Omental fat pad (tissue), 4 donors: ENCODE measurements at places on chromosomes 1 and 21.

GRCh38 chr1:56712150-56712549, 67.0 kb downstream of the PRKAA2 start:
- no peak for DNase-seq

- no peak for DNase-seq
These were observed 121.1 kb upstream of the ADAR start for GRCh38 chr1:154729031-154729442.

- DNase-seq = no peak
These were observed 32.5 kb upstream of the SLAMF9 start for GRCh38 chr1:159986531-159986930.

DNA sequence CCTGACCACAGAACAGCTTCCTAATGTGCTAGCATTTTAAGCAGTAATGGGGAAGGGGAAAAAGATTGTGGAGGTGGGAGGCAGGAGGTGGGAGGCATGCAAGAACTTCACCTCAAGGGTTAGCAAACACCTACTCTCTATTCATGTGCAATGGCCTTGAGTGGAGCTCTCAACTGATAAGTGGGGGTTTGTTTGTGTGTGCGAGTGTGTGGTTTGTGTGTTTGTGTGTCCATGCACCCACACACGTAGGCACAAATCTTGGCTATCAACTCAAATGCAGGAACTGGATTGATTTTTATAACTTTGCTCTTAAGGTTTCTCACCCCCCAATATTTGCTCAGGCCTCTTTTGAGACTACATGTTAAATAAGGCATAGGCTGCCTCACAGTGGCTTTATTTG, 78.6 kb downstream of the SYT6 start:
- DNase-seq = no peak

GRCh38 chr1:71324671-71325267, 243.9 kb upstream of the ZRANB2 start:
- no peak for DNase-seq
